Body of pancreas (tissue), 4 donors: ENCODE measurements at places on chromosomes 3 and 15. TPM values are rescaled to one million over a fixed set of nuclear protein-coding genes. Genes with fewer than 3 reads are reported as not detected.

- H3K36me3 ChIP-seq, result no peaks in the 10 kb centered on the region
- no peak overlapping the region for H3K4me3 ChIP-seq
- no peaks in the 10 kb centered on the region for H3K27me3 ChIP-seq
- no peak for DNase-seq
These were observed 489.0 kb upstream of the CDIN1 start for GRCh38 chr15:36090286-36090946.

GRCh38 chr3:31785286-31785685 lies 195.8 kb downstream of the OSBPL10 start:
- H3K4me1 ChIP-seq, result no peaks in the 10 kb centered on the region
- no peak overlapping the region for H3K4me3 ChIP-seq
- H3K27ac ChIP-seq, result no peak overlapping the region
- no peaks in the 10 kb centered on the region for H3K36me3 ChIP-seq
- DNase-seq, result no peak

- no peak for DNase-seq
- H3K4me1 ChIP-seq, result no peaks in the 10 kb centered on the region
- H3K27ac ChIP-seq, result no peak overlapping the region
- no peaks in the 10 kb centered on the region for H3K27me3 ChIP-seq
- no peaks in the 10 kb centered on the region for H3K36me3 ChIP-seq
These were observed 15.1 kb upstream of the RFTN1 start for GRCh38 chr3:16528581-16528993.

- peak; percentile 78 for DNase-seq
- H3K27ac ChIP-seq, result no peak overlapping the region
- H3K27me3 ChIP-seq, result no peaks in the 10 kb centered on the region
- no peaks in the 10 kb centered on the region for H3K36me3 ChIP-seq
- peaks cover 5% of the 10 kb centered on the region for H3K4me1 ChIP-seq
These were observed 4.4 kb upstream of the GABRR3 start for GRCh38 chr3:98039322-98040024.

- no peak overlapping the region for H3K27ac ChIP-seq
- no peaks in the 10 kb centered on the region for H3K36me3 ChIP-seq
- peak; percentile 22 for DNase-seq
- H3K4me1 ChIP-seq, result no peaks in the 10 kb centered on the region
- H3K27me3 ChIP-seq, result no peaks in the 10 kb centered on the region
These were observed 24.7 kb downstream of the RASGRF1 start for GRCh38 chr15:79065706-79066376.

DNA sequence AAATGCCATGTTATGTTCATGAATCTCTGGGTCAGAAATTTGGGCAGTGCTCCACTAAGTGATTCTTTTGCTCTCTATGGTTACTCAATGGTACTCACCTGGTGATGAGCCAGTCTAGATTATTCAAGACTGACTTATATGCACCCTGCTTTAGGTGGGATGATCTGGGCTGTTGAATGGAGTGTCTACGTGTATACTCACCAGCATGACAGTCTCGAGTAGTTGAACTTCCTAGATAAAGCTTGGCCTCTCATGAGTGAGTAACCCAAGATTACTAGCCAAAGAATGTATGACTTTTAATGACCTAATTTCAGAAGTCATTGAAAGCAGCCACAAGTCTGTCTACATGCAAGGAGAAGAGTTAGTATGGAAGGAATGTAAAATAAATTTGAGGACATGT lies 77.5 kb upstream of the CADM2 start:
- no peak overlapping the region for H3K27ac ChIP-seq
- no peak overlapping the region for H3K4me3 ChIP-seq
- no peak for DNase-seq

DNA sequence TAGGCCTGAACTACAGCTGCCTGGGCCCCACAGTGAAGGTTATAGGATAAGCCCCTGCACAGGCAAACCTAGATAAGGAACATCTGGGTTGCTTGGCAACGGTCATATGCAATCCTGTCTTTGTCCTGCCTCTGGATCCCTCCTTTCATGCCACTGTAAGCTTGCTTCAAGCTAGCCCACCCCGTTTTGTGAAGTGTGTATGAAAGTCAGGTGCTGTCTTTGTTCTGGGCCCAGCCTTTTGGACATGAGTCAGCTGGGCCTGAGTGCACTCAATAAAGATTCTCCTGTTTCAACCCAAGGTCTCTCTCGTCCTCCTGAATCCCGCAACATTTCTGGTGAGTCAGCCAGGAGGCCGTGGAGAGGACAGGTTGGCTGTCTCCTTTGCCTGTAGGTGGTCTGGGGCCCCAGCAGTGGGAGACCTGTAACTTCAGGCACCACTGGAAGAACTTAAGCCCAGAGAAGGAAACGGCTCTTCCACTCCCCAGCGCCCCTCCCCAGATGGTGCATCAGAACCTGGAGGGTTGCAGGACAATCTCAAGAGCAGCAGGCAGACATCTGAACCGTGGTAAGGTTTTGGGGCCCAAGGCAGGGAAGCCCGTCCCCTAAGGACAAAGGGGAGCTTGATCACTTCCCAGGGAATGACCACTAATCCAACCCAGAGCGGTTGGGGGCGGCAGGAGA lies 8.3 kb upstream of the SLC9C1 start:
- no peaks in the 10 kb centered on the region for H3K4me1 ChIP-seq
- no peak for DNase-seq
- H3K27me3 ChIP-seq, result no peaks in the 10 kb centered on the region
- H3K4me3 ChIP-seq, result no peak overlapping the region
- no peaks in the 10 kb centered on the region for H3K36me3 ChIP-seq

- no peak for DNase-seq
- H3K4me1 ChIP-seq, result no peaks in the 10 kb centered on the region
- H3K36me3 ChIP-seq, result no peaks in the 10 kb centered on the region
- H3K27ac ChIP-seq, result no peak overlapping the region
- H3K27me3 ChIP-seq, result no peaks in the 10 kb centered on the region
These were observed 59.0 kb downstream of the FRMD4B start for GRCh38 chr3:69326855-69327300.

- H3K36me3 ChIP-seq, result no peaks in the 10 kb centered on the region
- no peak overlapping the region for H3K4me3 ChIP-seq
- no peak overlapping the region for H3K27ac ChIP-seq
- no peaks in the 10 kb centered on the region for H3K27me3 ChIP-seq
These were observed 29.1 kb upstream of the ABHD10 start for GRCh38 chr3:111949712-111950111.

DNA sequence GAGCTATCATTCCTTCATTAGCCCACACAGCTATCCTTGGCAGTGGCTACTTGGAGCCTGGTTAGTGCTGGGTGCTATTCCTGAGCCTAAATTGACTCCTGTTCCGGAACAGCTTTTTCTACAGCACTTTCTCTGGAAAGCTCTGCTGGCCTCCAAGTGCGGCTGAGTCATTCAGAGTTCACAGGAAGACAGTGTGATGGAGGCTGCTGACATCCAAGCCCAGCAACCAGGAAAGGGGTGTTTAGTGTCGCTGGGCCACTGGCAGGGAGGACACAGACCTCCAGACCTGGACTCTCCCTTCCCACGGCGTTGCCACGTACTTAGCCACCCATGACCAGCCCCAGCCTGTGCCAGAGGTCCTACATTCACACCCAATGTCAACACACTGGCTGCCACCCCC lies 28.7 kb downstream of the CACNA2D2 start:
- H3K27ac ChIP-seq, result no peak overlapping the region
- H3K4me3 ChIP-seq, result no peak overlapping the region
- no peaks in the 10 kb centered on the region for H3K4me1 ChIP-seq
- no peak for DNase-seq

GRCh38 chr3:128488991-128489673 lies 3.9 kb downstream of the GATA2 start:
- H3K27ac ChIP-seq, result peak overlapping the region; percentile 93
- peak overlapping the region; percentile 20 for H3K4me3 ChIP-seq
- no peaks in the 10 kb centered on the region for H3K36me3 ChIP-seq
- peaks cover 11% of the 10 kb centered on the region for H3K27me3 ChIP-seq

DNA sequence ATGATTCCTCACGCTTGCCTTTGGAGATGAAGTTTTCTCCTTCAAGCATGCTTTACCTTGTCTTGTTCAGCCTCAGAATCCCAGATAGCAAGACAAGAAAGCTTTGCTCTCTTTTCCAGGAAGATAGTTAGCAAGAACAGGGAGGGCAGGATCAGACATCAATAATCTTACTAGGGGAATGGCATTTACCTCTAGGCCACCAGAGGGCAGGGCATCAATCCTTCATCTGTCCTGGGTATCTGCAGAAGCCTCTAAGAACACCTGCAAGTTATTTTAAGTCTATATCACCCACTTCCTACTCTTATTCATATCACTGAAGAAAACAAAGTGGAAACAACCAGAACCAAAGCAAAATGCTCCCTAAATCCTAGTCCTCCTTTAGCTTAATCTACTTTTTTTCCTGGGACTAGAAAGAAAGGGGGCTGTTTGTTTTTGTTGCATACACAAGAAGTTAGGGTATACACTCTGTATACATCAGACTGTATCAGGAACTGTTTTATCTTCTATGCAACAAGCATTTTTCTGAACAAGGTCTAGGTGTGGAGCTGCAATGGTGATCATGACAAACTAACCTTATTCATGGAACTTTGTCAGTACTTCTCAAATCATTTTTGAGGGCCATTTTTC lies 862.5 kb downstream of the CADM2 start:
- peak; percentile 23 for DNase-seq
- H3K4me1 ChIP-seq, result no peaks in the 10 kb centered on the region
- no peaks in the 10 kb centered on the region for H3K36me3 ChIP-seq
- no peak overlapping the region for H3K4me3 ChIP-seq
- no peak overlapping the region for H3K27ac ChIP-seq

- H3K4me3 ChIP-seq, result peak overlapping the region; percentile 50
- no peaks in the 10 kb centered on the region for H3K36me3 ChIP-seq
- DNase-seq, result peak; percentile 65
- H3K4me1 ChIP-seq, result peaks cover 49% of the 10 kb centered on the region
- no peaks in the 10 kb centered on the region for H3K27me3 ChIP-seq
- H3K27ac ChIP-seq, result peak overlapping the region; percentile 99
These were observed 808 bp downstream of the BCL6 start for GRCh38 chr3:187744169-187745151.

GRCh38 chr3:26989037-26989436 lies 366.5 kb downstream of the LRRC3B start:
- no peak overlapping the region for H3K4me3 ChIP-seq
- no peak overlapping the region for H3K27ac ChIP-seq
- H3K36me3 ChIP-seq, result no peaks in the 10 kb centered on the region
- H3K4me1 ChIP-seq, result no peaks in the 10 kb centered on the region
- DNase-seq, result no peak

GRCh38 chr3:8152821-8153418 lies 348.7 kb upstream of the LMCD1 start:
- no peaks in the 10 kb centered on the region for H3K27me3 ChIP-seq
- H3K27ac ChIP-seq, result no peak overlapping the region
- no peaks in the 10 kb centered on the region for H3K4me1 ChIP-seq
- no peak overlapping the region for H3K4me3 ChIP-seq
- DNase-seq, result no peak

Gene C2CD4A
- 1.6 TPM for total RNA-seq

Gene AP3S2
- 32.3 TPM for total RNA-seq

Gene HTR3E
- total RNA-seq, result not detected

Gene SLC22A14
- not detected for total RNA-seq

Gene PDZRN3
- 41.9 TPM for total RNA-seq

Gene GPR87
- not detected for total RNA-seq

Gene APOD
- total RNA-seq, result 463 TPM

Gene EIF4G1
- total RNA-seq, result 213 TPM

Gene ARNT2
- total RNA-seq, result 5.4 TPM

Gene GRK7
- total RNA-seq, result not detected

Gene CAV3
- total RNA-seq, result not detected

Gene PRRT3
- 3.9 TPM for total RNA-seq

Gene INSYN1
- 3.6 TPM for total RNA-seq

Gene CCDC54
- not detected for total RNA-seq

Gene TMC3
- 0.33 TPM for total RNA-seq
